Cortex of kidney (tissue), 1 donor: ENCODE measurements at places on chromosomes 2 and 18.

DNA sequence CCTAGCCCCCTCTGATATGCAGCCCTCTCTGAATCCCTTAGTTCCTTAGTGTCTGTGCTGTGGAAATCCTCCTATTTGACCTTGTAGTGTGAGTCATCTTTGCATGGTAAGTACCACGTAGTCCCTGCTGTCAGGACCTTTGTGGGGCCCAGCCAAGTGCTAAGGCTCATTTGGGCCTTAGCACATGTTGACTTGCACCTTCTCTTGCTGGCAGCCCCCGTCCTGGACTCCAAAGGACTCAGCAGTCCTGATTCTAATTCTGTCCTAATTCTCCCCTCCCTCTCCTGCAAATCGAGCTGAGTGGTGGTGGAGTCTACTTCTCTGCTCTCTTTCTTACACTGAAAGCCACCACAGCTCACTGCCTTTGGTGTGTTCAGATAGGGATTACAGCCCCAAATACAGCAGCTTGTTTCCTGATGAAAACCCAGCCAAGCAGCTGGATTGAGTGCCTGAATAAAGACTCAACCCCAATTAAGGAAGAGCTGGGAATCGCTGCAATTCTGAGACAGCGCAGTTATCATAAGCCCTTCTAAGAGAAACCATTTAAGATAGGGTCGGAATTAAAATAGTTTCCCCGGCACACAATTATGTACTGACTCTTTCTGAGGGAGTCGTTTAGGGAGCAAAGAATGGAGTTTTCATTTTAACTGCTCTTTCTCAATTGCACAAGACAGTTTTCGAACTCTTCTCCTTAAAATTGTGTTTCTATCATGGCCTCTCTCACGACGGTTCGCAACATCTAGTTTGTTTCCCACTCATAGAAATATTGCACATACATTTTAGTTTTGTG is 215.6 kb upstream of the TNP1 start:
- no peak for DNase-seq

- DNase-seq = no peak
These were observed 17.9 kb downstream of the LYPD6 start for GRCh38 chr2:149348291-149348690.

DNA sequence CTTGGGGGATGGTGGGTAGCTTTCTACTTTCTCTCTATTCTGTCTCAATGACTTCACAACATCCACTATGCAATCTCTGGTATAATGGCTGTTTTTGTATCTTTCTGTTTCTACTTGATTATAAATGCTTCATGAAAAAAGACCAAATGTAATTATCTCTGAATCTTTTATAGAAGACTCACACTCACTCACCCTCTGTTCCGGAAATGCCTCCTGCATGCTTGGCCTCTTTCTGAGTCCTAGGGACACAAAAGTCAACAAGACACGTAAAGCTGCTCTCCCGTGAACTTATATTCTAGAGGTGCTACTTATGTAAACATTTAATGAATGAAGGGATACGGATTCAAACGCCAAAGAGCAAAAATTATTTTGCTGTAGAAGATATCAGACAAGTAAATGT is 502.2 kb upstream of the SOX11 start:
- DNase-seq = no peak

GRCh38 chr18:61666876-61667590 is 225.8 kb downstream of the RNF152 start:
- DNase-seq = no peak

- no peak for DNase-seq
These were observed 104.8 kb downstream of the COLEC12 start for GRCh38 chr18:395456-396250.

GRCh38 chr18:23950644-23951043 is 63.9 kb upstream of the TTC39C start:
- no peak for DNase-seq

DNA sequence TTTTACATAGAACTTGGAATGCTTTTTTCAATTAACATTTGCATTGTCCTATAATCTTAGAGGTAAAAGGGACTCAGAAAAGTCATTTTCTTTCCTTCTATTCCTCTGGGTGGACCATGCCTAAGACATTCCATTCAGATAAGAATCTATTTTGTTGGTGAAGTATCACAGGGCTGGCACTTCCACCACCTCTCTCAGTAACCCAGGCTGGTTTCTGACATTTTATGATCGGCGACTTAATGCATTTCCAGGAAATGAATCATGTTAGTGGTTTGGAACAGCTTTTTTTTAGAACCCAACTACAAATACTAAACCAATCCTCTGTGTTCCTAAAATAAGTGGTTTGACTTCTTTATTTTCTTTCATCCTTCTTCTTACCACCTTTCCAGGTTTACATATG is 27.0 kb downstream of the GAD1 start:
- DNase-seq = no peak

GRCh38 chr18:12884406-12885323 is 628 bp upstream of the PTPN2 start:
- no peak for DNase-seq

DNA sequence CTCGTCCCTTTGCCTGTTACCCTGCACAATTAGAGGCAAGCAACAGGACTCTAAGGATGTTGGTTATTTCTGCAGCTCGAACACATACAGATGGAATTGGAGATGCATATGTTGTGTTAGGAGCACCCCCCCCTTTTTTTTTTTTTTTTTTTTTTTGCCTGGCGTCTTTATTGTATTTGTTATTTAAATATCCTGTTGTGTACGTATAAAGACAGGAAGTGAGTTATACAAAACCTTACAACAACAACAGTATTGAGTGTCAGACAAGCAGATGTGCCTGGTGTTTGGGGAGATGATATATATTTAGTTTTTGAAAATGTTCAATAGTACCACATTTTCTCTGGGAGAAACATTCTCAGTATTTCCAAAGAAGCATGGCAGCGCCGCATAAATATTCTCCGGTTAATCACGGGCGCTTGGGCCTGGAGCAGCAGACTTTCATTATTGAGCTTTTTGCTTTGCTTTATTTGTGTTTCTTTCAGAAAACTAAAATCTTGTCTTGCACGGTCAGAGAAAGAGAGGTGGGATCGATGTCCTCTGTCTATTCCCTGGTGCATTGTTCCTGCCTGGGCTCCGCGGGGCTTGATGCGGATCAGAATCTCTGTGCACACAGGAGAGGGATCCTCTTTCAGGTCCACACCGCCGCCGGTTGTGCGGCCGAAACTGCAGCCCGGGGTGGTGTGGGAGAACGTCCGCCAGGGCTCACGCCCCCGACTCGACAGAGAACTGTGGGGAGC is 23.2 kb upstream of the ZNF516 start:
- DNase-seq = no peak

DNA sequence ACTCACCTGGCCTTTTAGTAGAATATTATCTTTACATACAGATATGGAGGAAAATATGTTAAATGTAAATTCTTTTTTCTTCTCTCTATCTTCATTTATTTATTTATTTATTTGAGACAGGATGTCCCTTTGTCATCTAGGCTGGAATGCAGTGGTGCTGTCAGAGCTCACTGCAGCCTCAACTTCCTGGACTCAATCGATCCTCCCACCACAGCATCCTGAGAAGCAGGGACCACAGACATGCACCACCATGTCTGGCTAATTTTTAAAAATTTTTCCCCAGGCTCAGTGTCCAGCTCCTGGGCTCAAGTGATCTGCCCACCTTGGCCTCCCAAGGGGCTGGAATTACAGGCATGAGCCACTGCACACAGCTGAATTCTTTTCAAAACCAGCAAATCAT is 20.3 kb downstream of the KYNU start:
- no peak for DNase-seq

DNA sequence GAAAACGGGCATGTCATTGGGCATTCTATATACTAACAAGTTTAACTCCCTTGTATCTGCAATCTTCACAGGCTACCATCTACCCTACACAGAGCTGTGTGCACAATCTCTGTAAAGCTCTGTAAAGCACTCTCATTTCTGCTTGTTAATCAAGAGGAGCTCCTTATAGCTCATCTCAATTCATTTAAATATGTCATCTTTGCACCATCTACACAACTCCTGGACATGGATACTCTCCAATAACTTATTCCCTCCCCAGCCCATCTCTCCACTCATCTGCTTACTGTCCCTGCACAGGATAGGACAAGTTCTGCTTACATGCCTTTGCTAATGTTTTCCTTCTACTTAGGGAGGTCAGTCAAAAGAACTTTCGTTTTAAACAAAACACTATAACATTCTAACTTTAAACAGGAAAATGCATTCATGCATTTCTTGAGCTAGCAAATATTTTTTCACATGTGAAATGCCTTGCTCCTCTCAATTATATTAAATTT is 61.4 kb downstream of the DPP4 start:
- DNase-seq = no peak

DNA sequence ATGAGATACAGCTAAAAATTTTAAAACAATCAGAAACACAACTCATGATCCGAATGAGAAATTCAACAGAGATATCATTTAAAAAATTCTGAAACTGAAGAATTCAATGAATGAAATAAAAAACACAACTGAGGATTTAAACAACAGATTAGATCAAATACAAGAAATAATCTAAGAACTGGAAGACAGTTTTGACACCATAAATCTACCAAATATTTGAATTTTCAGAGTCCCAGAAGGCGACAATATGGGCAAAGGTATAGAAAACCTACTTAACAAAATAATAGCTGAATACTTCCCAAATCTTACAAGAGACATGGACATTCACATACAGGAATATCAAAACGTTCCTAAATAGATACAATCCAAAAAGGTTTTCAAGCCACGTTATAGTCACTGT is 221.9 kb downstream of the OTX1 start:
- no peak for DNase-seq

DNA sequence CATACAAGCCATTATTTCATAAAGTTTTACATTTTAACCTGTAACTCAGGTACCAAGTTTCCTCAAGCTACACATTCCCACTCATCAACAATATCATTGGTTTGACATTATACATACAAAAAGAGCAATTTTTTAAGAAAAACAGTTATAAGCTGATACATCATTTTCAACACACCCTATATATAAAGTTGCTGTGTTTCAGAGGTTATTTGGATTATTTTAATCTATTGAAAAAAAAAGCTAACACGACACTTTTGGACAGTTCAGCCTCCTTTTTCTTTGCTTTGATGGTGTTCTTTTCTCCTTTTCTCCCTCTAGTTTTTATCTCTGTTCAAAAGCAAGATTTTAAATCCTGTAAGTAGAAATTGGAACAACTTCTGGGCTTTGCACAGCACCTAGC is 175.9 kb upstream of the CREB1 start:
- no peak for DNase-seq

- no peak for DNase-seq
These were observed 459 bp upstream of the EFR3B start for GRCh38 chr2:25041307-25041927.

- no peak for DNase-seq
These were observed 16.3 kb downstream of the GPR55 start for GRCh38 chr2:230908595-230909191.

DNA sequence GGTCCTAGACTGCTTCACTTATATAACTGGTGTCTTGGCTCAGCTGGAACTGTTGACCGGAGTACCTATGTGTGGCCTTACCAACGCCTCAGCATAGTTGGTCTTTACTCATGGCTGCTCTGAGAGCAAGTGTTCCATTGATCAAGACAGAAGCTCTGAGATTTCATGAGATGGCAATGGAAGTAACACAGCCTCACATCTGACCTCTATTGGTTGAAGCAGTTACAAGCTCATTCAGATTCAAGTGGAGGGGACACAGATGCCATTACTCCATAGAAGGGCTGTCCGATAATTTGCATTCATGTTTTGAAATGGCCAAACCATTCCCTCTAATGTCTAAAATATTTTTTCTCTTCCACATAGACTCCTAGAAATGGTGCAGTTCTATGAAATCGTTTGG is 46.4 kb upstream of the STK39 start:
- no peak for DNase-seq

DNA sequence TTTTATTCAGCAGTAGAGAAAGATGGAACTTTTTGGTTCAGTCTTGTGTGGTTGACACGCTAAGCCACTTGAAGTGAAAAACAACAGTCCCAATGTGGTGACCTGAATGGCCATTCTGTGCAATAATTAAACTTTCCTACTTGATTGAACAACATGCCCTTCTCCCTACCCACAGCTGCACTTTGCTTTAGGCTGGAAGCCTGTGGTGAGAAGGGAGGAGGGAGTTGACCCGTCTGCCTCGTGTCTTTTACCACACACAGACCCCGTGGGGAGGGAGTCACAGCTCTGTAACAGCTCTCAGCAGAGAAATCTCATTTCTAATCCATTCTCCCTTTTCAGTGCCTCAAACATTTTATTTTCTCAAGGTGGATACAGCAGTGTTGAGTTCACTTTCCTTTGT is 138.2 kb upstream of the PKDCC start:
- DNase-seq = no peak

DNA sequence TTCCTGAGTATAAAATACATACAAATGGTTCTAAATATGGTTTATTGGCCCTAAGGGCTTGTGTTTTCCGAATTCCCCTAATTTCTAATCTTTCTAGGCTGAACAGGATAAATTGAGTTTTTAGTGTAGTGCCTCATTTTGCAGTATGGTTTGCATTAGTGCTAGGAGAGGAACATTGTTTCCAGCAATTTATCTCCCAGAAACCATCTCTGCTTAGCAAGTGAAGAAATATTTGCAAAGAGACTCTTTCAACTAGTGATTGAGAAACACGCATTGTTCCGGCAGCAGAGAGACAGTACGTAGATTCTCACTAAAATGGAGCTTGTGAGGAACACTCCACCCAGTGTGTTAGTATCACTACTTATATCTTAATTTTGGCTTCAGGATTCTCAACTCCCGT is 177.8 kb upstream of the EPAS1 start:
- no peak for DNase-seq

GRCh38 chr18:12410081-12410481 is 2.4 kb downstream of the PRELID3A start:
- no peak for DNase-seq

DNA sequence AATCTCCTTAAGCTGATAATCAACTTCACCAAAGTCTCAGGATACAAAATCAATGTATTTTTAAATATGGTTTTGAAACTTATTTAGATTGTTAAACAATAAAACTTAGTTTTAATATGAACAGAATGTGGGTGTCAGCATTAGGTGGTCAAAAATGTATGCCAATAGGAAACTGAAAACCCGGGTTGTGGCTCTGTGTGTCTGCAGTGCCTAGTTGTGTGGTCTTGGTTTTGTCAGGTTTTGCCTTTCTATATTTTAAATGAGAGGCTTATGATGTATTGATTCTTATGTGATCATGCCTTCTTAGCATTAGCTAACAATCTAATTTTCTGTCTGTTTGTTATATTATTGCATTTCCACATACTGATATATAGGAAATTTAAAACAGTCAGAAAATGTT is 227.8 kb downstream of the ZNF407 start:
- DNase-seq = no peak

DNA sequence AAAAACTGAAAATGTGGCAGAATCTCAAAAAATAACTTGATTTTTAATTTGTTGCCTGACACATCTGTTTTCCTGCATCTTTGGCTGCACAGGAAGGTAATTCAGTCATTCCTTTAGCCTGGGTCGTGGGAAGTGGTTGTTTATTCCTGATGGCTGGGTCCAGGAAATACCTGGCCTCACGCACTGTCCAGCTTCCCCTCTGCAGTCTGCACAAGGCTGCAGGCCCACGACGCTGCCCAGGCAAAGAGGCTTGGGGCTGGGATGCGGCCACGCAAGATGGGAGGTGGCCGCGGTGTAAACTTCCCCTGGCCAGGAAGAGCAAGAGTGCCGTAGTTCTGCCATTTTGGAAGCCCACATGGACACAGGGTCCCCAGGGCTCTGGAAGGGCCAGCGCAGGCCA is 28.2 kb downstream of the TSHZ1 start:
- DNase-seq = no peak

- no peak for DNase-seq
These were observed 401.6 kb downstream of the METTL4 start for GRCh38 chr18:2169656-2170055.
